ENCODE measurements at places on chromosomes 16 and 17. TPM values are rescaled to one million over a fixed set of nuclear protein-coding genes. Genes with fewer than 3 reads are reported as not detected.

- DNase-seq = no peak
These were observed 553.2 kb downstream of the MAF start for GRCh38 chr16:79047337-79047736.

GRCh38 chr16:71467810-71468209 lies 5.8 kb upstream of the ZNF23 start:
- DNase-seq = no peak

Gene GRAPL
- 1.7 TPM for total RNA-seq

DNA sequence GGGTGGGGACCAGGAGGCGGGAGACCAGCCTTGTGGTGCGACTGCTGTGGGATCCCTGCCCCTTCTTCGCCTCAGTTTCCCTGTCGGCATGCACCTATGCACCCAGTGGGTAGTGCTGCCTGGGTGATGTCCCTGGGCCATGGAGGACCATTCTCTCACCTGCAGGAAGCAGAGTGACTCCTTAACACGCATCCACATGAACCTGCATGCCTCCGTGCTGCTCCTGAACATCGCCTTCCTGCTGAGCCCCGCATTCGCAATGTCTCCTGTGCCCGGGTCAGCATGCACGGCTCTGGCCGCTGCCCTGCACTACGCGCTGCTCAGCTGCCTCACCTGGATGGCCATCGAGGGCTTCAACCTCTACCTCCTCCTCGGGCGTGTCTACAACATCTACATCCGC lies 25.2 kb downstream of the ADGRG5 start:
- no peak for DNase-seq

DNA sequence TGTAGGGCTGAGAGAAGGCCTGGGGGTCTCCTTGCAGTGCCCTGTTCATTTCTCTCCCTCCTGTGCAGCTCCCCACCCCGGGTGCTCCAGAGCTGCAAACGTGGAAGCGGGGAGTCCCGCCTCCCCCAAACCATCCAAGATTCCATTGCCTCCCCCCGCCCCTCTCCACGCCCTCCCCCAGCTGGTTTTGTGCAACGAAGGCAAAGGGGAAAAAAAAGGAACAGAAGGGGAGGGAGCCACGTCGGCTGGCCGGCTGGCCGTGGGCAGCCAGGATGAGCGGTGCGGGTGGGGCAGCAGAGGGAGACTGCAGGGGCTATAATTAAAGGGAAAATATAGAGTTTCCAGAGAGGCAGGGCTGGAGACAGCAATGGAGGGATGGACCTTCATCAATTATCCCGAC lies 1.7 kb upstream of the COL1A1 start:
- DNase-seq = no peak

DNA sequence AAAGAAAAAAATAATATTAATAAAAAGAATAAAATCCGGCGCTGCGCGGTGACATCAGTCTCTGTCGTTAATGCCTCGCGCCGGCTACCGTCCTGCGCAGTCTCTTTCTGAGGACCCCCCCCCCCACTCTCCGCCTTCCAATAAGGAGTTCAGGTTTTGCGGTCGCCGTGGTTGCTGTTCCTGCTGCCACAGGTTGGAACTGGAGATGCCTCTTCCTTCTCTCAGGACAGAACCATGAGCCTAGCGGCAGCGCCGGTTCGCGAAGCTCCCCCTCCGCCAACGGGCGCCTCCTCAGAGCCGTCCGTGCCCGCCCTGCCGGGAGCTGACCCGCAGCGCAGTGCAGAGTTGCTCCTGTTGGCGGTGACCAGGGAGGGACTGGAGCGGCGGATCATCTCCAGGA lies 2093.4 kb downstream of the TP53TG3F start:
- DNase-seq = no peak

- DNase-seq = no peak
These were observed 164.0 kb downstream of the VPS53 start for GRCh38 chr17:550463-551180.

GRCh38 chr17:35578929-35579432 lies 610 bp upstream of the PEX12 start:
- no peak for DNase-seq

- no peak for DNase-seq
These were observed 787.9 kb upstream of the EEF2KMT start for GRCh38 chr16:5885521-5885920.

DNA sequence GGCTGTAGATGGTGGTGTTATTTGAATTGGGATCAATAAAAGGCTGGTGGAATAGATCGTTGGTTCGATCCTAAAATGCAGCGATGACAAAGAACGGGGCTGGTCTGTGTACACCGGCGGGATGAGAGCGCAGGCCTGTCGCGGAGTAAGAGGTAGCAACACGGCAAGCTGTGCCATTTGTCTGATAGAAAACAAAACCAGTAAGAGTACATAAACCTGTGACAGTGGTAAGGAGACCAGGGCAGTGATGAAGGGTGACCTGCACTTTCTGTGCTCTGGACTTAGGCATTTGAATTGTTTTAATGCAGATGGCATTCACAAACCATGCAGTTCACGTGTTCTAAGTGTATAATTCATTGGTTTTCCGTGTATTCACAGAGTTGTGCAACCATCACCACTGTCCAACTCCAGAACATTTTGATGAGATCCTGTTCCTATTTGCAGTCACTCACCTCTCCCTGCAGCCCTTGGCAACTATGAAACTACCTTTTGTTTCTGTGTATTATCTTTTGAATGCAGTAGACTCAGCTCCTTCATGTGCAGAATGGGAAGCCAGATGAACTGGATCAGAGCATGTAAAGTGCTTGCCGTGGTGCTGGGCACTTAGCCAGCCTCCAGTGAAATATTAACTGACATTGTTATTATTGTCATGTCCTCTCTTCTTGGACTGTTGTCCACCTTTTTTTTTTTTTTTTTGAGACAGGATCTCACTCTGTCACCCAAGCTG lies 286.1 kb downstream of the SNX29 start:
- DNase-seq = no peak

DNA sequence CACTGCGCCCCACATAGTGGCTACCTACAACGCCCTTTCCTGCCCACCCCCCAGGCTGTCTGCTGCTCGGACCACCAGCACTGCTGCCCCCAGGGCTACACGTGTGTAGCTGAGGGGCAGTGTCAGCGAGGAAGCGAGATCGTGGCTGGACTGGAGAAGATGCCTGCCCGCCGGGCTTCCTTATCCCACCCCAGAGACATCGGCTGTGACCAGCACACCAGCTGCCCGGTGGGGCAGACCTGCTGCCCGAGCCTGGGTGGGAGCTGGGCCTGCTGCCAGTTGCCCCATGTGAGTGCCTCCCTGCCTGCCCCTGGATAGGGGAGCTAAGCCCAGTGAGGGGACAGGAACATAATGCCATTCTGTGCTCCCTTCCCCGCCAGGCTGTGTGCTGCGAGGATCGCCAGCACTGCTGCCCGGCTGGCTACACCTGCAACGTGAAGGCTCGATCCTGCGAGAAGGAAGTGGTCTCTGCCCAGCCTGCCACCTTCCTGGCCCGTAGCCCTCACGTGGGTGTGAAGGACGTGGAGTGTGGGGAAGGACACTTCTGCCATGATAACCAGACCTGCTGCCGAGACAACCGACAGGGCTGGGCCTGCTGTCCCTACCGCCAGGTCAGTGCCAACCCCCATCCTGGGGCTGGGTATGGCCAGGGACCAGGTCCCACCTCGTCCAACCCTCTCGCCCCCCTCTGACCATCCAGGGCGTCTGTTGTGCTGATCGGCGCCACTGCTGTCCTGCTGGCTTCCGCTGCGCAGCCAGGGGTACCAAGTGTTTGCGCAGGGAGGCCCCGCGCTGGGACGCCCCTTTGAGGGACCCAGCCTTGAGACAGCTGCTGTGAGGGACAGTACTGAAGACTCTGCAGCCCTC lies 7.1 kb downstream of the GRN start:
- no peak for DNase-seq

DNA sequence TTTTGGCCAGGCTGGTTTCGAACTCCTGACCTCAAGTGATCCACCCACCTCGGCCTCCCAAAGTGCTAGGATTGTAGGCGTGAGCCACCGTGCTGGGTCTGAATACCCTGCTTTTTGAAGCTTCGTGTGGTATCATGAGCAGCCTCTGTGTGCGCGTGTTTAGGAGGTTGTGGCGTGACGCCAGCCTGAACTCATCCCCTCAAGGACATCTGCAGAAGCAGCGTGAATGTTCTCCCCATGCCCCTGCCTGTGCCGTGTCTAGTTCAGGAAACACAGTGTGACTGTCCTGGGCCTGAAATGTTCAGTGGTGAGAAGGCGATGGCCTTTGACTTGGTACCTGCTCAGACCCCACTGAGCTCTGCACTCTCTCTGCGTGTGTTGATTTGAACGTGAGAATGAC lies 35.6 kb downstream of the RNF213 start:
- DNase-seq = no peak

Gene CNTNAP4
- not detected for total RNA-seq
